Cardiac muscle cell (in vitro differentiated cells and primary cell): ENCODE measurements at places on chromosomes 11 and 22. TPM values are rescaled to one million over a fixed set of nuclear protein-coding genes. Genes with fewer than 3 reads are reported as not detected.

The MFRP gene
- total RNA-seq = not detected in 2 replicates

The FGF4 gene
- total RNA-seq = not detected in 2 replicates

The DERL3 gene
- total RNA-seq = 18.0 and 46.9 TPM in 2 replicates

The APOL6 gene
- total RNA-seq = not detected in 2 replicates

The CLCF1 gene
- total RNA-seq = 1.1 and 2.4 TPM in 2 replicates

The MMP1 gene
- total RNA-seq = not detected in 2 replicates

The EMID1 gene
- 13.0 and 42.5 TPM in 2 replicates for total RNA-seq

The GAL gene
- 0.60 and 0.83 TPM in 2 replicates for total RNA-seq
